ENCODE measurements at places on chromosomes 13 and 19.

- DNase-seq = no peak
Measured at GRCh38 chr13:113526466-113527220, 36.1 kb upstream of the DCUN1D2 start.

- DNase-seq = no peak
Measured at GRCh38 chr13:101640788-101641400, 188.4 kb downstream of the ITGBL1 start.

DNA sequence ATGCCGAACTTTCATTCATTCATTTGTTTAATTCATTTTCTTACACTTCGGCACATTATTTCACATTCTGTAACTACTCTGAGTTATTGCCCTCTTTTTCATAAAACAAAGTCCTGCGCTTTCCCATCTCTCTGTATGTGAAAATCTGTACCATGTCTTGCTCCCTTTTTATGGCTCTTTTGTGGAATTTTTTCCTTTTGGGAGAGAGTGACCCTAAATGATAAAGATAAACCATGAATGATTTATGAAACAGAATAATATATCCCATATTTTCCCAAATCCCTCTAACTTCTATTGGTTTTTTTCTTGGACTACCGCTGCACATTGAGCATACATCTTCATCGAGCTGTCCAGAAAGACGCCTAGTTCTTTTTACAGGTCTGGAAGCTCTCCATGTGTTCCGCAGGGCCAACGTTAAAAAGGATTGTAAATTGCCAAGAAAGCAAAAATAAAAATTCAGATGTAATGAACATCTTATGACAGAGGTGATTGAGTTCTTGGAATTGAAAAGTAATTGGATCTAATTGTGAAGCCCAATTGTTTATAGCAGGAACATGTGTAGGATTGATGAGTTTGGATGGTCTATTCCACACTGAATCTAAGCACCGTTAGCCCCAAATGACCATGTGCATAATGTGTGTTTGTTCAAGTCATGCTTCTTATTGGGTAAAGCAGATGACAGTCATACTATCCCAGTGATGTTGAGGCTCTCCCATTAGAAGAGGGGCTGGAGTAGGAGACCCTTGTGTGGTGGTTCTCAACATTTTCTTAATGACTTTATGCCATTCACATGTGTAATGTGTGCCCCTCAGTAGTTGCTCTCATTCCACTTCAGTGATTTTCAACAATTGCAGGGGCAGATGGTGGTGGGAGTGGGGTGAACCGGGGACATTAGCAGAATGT is 378.9 kb downstream of the DLEU7 start:
- no peak for DNase-seq

- no peak for DNase-seq
Measured at GRCh38 chr13:112796190-112796915, 106.5 kb downstream of the ATP11A start.

DNA sequence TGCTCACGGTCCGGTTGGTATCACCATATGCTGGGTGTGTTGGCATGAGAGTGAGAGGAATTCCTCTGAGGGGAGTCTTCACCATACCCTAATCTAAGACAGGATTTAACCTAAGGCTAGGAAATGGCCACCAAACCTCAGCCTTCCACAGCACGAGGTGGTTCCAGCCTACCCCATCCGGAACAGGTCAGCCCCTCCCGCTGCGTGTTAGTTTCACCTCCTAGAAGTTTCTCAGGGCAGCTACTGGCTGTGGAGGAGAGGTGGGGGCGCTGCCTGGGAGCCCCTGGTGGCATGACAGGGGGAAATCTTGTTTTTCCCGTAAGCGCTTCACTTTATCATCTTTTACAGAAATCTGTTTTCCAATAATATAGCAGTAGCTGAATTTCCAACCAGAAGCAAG is 55.1 kb downstream of the RGCC start:
- DNase-seq = no peak

DNA sequence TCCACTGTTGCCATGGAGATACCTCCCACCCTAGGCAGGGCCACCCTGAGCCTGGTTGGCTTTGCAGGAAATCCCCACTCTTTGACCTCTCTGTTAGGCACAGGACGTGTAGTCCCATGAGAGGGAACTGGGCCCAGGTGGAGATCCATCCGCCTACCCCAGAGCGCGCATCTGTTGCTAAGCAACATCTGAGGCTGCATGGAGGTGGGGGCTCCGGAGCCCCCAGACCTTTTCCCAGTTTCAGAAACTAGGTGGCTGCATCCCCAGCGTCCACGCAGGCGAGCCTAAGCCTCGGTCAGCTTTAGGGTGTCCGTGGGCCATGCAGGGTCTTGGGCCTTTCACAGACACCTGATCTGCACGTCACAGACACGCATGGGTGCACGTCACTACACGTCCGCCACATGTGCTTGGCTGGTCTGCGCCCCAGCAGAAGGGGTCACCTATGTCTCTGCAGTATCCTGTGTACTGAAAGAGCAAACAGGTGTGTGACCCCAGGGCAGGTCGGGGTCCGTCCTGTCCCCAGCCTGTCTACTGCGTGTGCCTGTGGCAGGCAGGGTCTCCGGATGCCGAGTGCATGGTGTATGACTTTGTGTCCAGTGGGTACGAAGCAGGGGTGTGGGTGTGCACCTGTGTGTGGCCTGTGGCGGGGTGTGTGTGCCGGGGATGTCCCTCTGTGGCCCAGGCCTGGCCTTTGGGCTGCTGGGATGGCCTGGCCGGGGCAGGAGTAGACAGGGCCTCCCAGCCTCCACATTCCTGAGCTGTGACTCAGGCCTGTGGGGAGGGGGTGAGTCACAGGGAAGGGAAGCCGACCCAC is 4.1 kb upstream of the CIRBP start:
- no peak for DNase-seq

DNA sequence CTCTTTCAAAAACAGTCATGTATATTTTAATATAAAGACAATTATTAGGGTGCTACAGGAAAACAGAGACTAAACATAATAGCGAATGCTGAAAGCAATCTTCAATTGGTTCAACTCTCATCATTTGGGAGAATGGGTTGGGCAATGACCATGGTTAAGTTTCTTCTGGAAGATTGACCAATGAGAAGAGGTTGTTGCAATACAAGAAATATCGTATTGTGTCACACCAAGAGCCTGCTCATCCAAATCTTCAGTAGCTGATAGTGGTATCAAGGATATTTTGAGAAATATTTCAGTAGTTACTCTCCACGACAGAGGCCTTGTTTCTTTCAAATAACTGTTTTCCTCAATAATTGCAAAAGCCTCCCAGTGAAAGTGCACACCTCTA is 83.0 kb upstream of the FNDC3A start:
- DNase-seq = no peak

DNA sequence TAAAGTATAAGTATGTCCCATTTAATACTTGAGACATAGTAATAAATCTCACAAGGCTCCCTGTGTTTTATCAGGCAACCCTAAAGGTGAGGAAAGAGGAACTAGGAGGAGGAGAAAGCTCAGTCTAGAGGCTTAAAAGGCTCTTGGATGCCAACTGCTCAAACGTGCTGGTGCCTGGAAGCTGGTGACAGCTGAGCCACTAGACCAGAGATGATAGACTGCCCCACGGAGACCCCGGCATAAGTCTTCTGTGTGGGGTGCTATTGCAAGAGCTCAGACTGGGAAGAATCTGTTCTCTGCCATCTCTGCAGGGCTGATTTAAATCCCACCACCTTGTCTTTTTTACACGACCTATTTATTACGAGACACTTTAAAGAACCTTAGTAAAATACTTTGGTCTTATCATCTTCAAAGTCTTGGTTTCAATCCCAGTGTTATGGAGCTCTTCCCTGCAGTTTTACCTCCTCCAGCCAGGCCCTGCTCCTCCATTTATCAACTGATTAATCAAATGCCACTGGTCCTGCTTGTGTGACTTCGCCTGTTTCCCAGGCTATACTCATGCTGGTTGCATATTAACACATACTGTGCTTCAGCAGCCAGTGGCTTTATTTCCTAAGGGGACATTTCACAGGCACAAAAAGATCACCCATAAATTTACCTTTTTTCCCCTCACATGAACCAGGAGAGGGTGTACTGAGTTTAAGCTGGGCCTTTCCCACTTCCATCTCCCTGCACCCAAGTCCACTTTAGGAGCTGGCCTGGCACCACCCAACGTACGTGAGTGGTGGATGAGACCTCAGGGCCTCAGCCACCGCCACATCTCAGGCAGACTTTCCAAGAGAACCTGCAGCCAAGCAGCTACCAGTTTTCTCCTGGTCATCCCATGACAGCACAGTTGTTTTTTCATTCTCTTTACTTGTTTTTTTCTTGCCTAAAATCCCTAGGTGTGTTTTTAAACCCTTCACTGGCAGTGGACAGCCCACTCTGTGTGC is 7.8 kb upstream of the ATP12A start:
- DNase-seq = no peak

- no peak for DNase-seq
Measured at GRCh38 chr19:43425567-43426392, 11.1 kb downstream of the TEX101 start.

GRCh38 chr13:48175185-48175584 is 57.8 kb upstream of the ITM2B start:
- no peak for DNase-seq

GRCh38 chr13:42495751-42496150 is 78.2 kb upstream of the TNFSF11 start:
- no peak for DNase-seq

GRCh38 chr13:65971541-65971940 is 1258.6 kb downstream of the PCDH9 start:
- DNase-seq = no peak

- no peak for DNase-seq
Measured at GRCh38 chr13:49256841-49257240, 9.1 kb downstream of the CDADC1 start.

- DNase-seq = no peak
Measured at GRCh38 chr13:113129921-113130750, 7.5 kb downstream of the F10 start.

DNA sequence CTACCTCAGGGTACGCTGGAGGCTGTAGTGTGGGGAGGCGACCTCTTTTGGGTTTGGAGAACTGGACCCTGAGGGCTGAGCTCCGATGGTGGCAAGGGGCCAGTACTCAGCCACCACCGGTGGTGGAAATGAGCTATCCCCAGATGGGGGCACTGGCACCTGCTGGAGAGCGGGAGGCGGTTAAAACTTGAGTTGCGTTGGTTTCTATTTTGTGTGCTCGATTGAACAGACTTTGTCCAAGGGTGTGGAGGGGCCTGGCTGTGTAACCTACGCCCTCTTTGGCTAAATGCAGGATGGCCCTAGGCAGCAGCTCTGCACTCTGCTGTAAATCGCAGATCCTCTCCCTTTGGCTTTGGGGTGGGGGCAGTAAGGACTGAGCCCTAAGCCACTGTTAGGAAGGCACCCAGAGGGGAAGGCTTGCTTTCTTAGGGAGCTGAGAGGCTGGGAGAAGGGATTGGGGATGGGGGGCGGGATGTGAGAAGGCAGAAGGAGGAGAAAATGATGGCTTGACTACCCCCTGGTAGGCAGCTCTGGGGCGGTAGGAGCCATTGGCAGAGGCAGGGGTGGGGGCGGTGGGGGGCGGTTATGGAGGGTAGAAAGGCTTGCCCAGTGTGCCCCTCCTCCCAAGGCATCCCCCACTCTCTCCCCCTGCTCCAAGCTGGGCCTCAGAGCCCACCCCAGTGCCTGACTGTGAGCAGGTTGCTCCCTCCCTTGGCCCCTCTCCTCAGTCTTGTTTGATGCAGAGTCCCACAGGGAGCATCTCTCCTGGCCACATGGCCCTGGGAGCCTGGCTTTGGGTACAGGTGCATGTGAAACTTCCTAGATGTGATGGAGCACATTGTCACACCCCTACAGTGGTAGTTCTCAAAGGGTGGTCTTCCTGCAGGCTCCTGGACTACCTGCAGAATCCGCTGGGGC is 5.0 kb downstream of the VSTM2B start:
- no peak for DNase-seq

DNA sequence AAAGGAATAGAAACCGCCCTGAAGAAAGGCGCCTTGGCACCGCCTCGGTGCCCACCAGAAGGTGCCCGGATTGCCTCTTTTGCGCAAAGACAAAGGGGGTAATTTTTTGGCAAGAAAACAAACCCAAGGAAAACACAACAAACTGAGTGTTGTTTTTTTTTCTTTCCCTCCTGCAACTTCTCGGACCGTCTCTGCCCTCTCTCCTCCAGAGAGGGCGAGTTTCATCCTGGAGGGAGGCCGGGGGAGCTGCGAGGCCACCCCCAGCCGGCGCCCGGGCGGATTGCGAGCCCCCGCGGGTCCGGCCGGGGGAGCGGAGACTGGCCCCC is 2.3 kb downstream of the ZNF536 start:
- DNase-seq = no peak

- DNase-seq = no peak
Measured at GRCh38 chr13:106989876-106990275, 421.9 kb upstream of the ARGLU1 start.

DNA sequence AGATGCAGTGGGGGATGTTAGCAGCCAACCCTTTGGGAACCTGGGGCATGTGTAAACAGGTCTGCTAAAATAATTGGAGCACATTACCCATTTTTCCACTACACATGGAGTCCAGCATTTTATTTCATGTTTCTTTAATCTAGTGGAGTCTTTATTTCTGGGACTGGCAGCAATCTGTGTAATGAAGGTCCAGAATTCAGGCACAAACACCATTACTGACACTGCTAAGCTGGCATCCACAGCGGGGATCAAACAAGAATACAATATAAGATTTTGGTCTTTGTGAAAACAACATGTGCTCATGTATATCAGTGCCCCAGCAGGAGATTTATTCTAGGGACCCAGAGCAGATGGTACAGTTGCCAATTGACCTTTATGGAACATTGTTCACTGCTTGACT is 1587.0 kb upstream of the PRR20A start:
- no peak for DNase-seq

- no peak for DNase-seq
Measured at GRCh38 chr13:74444864-74445479, 310.8 kb upstream of the KLF12 start.

DNA sequence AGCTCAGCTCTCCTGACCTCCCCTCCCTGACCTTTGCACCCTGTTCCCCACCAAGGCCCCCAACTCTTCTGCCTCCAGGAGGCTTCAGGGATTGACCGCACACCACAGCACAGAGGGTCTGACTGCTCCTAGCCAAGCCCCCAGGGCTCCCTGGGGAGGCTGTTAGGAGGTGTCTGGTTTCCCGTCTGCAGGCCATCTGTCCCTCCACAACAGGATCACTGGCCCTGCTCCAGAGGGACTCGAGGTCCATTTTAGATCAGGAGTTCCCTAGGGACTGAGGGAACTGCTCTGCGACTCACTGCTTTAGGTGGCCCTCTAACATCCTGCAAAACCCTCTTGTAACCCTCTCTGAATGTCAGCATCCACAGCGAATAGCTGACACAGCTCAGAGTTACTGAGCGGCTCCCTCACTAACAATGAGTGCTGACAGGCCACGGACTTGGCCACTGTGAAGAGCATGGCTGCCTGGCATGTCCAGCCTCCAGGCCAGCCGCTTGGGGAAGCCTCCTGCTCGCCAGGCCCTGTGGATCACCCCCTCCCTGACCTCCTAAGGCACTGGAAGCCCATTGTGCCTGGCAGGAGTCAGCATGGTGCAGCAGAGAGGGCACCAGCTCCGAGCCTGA is 17.7 kb downstream of the GRIK5 start:
- no peak for DNase-seq

DNA sequence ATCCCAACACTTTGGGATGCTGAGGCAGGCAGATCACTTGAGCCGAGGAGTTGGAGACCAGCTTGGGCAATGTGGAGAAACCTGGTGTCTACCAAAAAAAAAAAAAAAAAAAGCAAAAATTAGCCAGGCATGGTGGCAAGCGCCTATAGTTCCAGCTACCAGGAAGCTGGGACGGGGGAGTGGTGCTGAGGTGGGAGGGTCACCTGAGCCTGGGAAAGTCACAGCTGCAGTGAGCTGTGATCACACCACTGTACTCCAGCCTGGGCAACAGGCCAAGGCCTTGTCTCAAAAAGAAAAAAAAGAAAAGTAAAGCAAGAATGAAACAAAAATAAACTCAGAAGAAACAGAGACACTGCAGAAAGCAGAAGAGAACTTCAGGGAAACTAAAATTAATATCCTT is 31.6 kb downstream of the MTRF1 start:
- DNase-seq = no peak
